ENCODE measurements at places on chromosomes 1 and 21.

DNA sequence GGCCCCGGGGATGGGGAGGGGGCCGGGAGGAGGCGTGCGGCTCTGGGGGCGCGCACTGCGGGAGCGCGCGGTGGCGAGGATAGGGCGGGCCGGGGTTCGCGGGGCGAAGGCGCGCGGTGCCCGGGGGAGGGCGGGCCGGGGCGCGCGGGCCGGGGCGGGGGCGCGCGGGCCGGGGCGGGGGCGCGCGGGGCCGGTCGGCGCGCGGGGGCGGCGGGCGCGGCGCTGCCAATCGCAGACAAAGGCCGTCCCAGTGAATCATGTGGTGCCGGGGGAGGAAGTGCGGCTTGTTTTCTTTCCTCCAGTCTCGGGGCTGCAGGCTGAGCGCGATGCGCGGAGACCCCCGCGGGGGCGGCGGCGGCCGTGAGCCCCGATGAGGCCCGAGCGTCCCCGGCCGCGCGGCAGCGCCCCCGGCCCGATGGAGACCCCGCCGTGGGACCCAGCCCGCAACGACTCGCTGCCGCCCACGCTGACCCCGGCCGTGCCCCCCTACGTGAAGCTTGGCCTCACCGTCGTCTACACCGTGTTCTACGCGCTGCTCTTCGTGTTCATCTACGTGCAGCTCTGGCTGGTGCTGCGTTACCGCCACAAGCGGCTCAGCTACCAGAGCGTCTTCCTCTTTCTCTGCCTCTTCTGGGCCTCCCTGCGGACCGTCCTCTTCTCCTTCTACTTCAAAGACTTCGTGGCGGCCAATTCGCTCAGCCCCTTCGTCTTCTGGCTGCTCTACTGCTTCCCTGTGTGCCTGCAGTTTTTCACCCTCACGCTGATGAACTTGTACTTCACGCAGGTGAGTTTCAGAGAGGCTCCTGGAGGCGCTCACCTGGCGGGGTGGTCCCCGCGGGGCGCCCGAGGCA lies at the start of gene GPR137B:
Gene GPR137B (plus strand): TSS at position 287 of the 851 bp plus-strand sequence. CDS start 84 bp downstream, at position 371.
- peak; percentile 50 for DNase-seq

DNA sequence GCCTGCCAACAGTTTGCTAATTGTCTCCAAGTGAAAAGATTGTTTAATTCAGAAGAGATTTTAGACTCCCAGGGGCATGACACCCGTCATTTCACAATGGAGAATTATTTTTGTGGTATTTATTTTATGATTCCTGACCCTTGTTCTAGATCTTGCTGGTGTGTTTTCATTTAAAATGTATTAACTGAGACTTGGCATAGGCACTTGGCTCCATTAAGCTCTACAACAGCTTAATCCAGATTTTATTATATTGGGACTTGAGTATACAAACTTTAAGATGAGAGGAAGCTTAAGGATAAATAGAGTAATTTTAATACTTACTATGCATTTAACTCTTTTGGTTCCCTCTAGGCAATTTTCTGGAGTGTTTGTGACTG lies 101.3 kb upstream of the KCNE2 start:
- DNase-seq, result no peak

DNA sequence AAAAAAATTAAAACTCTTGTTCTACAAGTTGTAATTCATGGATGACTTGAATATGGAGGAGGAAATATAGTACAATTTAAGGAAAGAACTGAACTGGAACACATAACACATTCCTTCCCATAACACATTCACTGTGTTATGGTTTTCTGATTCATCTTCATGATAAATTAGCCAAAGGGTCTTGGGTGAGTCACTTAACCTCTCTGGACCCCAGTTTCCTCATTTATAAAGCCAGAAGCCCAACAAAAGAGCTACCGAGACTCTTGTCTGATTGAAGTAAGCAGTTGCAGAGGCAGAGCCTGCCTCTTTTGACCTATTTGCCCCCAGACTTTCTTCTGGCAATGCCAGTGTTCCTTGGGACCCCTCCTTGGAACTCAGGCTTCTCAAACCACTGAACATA lies 161.9 kb upstream of the KCTD3 start:
- no peak for DNase-seq

- DNase-seq, result no peak
These were observed 7.4 kb downstream of the WNT3A start for GRCh38 chr1:228013935-228014930.

DNA sequence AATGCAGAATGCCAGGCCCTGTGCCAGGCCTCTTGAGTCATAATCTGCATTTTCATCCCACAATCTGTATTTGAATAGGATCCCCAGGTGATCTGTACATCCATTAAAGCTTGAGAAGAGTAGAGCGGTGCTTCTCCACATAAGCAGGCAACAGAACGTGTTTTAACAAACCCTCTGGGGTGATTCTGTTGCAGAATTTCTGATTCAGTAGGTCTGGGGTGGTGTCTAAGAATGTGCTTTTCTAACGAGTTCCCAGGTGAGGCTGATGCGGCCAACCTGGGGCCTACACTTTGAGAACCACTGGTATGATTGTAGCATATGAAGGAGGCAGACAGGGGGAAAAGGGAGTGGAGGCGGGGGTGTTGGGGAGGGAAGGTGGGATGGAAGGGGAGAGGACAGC lies 78.4 kb upstream of the POU3F1 start:
- DNase-seq, result no peak
